SK-N-SH (cell line): ENCODE measurements at places on chromosomes 13 and 19. TPM values are rescaled to one million over a fixed set of nuclear protein-coding genes. Genes with fewer than 3 reads are reported as not detected.
A peak's percentile ranks its signal among the peaks of the same experiment; 100 is the strongest.

The PEAK3 gene
- not detected in 2 replicates for polyA plus RNA-seq

The NOVA2 gene
- 1.3 and 1.9 TPM in 2 replicates for polyA plus RNA-seq

The EBI3 gene
- polyA plus RNA-seq: 3.6 and 3.7 TPM in 2 replicates

DNA sequence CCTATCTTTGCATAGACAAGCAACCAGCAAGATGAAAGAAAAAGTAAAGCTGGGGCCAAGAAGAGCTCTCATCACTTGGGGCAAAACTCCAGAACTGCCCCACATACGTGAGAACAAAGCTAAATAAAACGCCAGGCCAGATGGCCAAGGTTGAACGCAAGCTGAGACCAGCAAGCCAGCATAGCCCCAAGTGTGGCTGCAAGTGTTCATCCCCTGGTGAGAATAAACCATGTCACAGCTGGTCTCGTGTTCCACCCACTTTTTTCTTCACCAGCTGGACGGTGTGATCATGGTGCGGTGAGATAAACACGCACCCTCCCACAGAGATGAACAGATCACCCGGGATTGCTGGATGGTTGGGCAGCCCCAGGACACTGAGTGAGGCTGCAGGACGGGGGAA is 109.6 kb upstream of the CACNA1A start:
- H3K4me1 ChIP-seq: no peaks in the 10 kb centered on the region
- H3K4me3 ChIP-seq: no peak overlapping the region
- no peak for DNase-seq
- H3K27ac ChIP-seq: no peak overlapping the region

DNA sequence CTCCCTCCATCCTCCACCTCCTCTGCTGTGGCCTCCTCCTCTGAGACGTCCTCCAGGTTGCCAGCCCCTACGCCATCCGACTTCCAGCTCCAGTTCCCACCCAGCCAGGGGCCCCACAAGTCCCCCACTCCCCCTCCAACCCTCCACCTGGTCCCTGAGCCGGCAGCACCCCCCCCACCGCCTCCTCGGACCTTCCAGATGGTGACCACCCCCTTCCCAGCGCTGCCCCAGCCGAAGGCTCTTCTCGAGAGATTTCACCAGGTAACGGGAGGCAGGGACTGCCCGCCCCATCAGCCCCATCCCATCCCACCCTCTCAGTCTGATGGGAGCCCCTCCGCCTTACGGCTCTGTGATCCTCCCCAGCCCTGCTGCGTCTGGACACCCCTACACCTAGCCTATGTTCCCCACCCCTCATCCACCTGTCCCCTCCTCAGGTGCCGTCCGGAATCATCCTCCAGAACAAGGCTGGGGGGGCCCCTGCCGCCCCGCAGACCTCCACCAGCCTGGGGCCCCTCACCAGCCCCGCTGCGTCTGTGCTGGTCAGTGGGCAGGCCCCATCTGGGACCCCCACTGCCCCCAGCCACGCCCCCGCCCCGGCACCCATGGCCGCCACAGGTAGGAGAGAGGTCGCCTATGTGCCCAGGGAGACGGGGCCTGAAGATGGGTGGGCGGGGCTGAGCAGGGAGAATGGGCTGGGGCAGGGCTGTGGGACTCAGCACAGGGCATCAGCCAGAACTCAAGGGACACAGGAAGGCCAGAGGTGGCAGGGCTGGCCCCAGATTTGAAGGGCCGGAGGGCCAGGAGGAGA is 18.6 kb upstream of the EHD2 start:
- H3K4me3 ChIP-seq: no peak overlapping the region
- peaks cover 9% of the 10 kb centered on the region for H3K36me3 ChIP-seq
- H3K27me3 ChIP-seq: no peaks in the 10 kb centered on the region
- H3K4me1 ChIP-seq: no peaks in the 10 kb centered on the region
- DNase-seq: peak; percentile 26
- H3K27ac ChIP-seq: no peak overlapping the region

- no peak for DNase-seq
- no peak overlapping the region for H3K4me3 ChIP-seq
- no peaks in the 10 kb centered on the region for H3K4me1 ChIP-seq
- no peaks in the 10 kb centered on the region for H3K27me3 ChIP-seq
- H3K36me3 ChIP-seq: no peaks in the 10 kb centered on the region
- no peak overlapping the region for H3K27ac ChIP-seq
Observed at GRCh38 chr13:87207280-87208003, 463.7 kb upstream of the SLITRK5 start.

DNA sequence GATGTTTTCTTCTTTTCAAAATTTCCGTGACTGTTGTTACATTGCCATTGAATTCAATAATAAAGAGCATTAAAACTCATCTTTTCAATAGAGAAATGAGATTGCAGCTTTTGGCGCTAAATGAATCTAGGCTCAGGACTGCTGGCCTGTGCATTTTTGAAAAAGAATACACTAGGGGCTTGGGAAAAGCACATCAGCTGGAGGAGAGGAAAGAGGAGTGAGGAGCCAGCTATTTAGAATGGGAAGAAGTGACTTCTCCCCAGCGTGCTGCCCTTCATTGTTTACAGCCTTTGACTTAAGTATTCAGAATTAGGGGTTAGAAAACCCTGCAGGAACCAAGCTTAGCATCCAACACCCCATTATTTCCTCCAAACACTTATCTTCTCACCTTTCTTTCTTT is 43.3 kb downstream of the TNFSF11 start:
- no peaks in the 10 kb centered on the region; the same call in 1 of the 2 replicates for H3K27me3 ChIP-seq
- H3K27ac ChIP-seq: no peak overlapping the region
- no peak overlapping the region for H3K4me3 ChIP-seq
- no peak for DNase-seq

GRCh38 chr19:21210037-21210621 is 68.3 kb downstream of the ZNF431 start:
- H3K27ac ChIP-seq: no peak overlapping the region
- H3K27me3 ChIP-seq: no peaks in the 10 kb centered on the region
- H3K4me3 ChIP-seq: no peak overlapping the region
- H3K4me1 ChIP-seq: no peaks in the 10 kb centered on the region

- no peak for DNase-seq
- H3K4me1 ChIP-seq: no peaks in the 10 kb centered on the region
- no peak overlapping the region for H3K27ac ChIP-seq
- no peaks in the 10 kb centered on the region for H3K36me3 ChIP-seq
- H3K27me3 ChIP-seq: peaks cover 70% of the 10 kb centered on the region; the same call in 1 of the 2 replicates
- no peak overlapping the region for H3K4me3 ChIP-seq
Observed at GRCh38 chr19:51450730-51451307, 7.4 kb downstream of the SIGLEC8 start.
